ENCODE measurements at places on chromosomes 1 and 21.

- peak; percentile 65 for DNase-seq
Observed at GRCh38 chr1:65958561-65959350, 166.1 kb downstream of the PDE4B start.

- DNase-seq = no peak
Observed at GRCh38 chr1:95604771-95605170, 370.8 kb downstream of the RWDD3 start.

GRCh38 chr21:35423709-35424108 is 374.6 kb upstream of the RUNX1 start:
- no peak for DNase-seq

DNA sequence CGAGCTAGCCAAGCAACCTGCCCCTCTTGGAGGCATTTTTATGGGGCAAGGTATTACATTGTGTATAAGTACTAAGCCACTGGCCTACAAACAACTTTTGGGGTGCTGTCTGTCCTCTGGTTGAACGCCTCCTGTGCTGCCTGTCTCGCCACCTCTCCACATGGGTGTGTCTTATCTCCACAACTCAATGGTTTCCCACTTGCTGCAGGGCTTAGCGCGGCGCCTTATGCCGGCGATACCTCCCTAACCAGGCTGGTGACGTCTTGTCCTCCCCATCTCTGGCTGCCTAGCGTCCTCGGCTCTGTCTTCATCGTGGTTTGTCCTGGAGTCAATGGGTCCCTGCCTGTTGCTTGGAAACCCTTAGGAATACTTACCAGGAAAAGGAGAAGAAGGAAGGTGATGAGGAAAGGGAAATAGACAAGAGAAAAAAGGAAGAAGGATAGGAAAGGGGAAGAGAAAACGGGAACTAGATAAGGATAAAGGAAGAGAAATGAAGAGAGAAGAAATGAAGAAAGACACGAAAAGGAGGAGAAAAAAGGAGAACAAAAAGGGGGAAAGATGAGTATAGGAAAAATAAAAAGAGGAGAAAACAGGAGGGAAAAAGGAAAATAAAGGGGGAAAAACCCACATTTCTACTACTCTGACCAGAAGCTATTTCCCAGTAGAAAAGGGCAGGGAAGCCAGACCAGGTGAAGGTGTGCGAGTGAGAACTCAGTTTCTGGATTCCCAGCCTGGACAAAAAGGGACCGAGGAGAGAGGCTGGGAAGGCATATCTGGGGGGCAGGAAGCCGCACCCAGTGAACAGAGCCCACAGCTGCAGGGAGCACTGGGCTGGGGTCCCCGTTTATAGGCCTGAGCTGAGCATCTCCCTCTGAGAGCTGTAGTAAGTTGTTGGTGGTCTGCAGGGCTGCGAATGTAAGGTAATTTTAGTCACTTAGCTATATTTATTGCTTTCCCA is 86.2 kb downstream of the CLIC6 start:
- no peak for DNase-seq

DNA sequence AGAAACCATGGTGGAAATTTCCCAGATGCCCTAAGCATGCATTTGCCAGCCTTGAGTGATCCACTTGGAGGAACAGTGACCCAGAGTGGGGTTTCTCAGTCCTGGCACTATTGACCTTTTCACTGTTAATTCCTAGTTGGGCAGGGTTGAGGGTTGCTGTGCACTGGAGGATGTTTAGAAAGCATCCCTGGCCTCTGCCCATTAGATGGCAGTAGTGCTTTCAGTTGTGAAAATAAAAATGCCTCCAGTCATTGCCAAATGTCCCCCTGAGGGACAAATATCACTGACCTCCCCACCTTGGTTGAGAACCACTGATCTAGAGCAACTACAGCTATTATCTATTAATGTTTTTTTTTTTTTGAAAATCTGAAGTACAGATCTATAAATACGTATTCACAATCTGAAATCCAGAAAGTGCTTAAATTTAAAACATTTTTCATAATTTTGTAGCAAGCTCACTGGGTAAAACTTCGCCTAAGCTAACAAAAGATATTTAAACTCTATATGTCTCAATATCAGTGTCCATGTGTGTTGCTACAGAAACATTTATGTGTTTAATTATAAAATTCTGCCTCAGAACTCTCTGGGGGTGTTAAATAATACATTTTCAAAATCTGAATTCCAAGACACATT is 27.3 kb downstream of the F3 start:
- no peak for DNase-seq

DNA sequence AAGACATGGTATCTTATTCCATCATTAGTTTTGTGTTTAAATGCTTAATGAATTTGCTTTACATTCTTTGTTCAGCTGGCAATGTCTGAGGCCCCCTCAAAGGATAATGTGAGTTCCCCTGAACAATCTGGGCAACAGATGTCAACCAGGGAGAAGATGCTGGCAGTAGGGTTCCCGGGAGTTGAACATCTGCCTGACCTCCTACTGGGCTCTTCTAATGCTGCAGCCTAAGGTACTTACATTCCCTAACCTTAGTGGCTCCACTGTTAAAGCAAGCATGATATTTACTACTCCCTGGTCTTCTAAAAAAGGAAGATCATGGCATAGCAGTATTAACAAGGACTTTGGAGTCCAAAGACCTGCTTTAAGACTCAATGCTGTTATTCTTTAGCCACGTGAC is 574.9 kb upstream of the NR5A2 start:
- DNase-seq = no peak

DNA sequence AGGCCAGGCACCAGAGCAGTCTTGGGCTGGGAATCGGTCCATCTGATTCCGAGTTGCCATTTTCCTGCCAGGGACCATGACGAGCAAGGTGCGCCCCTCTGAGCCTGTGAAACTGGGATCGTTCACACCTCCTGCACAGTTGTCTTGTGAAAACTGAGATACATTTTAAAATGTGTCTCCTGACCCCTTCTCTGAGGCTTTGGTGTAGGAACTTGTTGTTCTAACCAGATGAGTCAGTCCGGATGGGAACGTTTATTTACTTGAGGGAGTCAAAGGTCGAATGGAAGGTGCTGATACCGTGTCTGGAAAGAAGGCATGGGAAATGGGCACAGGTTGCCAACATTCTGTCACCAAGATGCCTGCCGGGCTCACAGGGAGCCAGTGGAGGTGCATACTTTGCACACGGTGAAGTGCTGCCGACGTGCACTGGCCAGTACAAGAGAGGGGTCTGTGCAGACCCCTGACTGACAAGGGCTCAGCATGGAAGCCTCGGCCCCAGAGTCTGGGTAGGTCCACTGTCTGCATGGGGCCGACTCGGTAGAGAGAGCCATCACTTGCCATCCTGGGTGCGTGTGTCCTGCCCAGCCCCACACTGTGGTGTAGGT is 7.4 kb upstream of the KCNN3 start:
- no peak for DNase-seq

DNA sequence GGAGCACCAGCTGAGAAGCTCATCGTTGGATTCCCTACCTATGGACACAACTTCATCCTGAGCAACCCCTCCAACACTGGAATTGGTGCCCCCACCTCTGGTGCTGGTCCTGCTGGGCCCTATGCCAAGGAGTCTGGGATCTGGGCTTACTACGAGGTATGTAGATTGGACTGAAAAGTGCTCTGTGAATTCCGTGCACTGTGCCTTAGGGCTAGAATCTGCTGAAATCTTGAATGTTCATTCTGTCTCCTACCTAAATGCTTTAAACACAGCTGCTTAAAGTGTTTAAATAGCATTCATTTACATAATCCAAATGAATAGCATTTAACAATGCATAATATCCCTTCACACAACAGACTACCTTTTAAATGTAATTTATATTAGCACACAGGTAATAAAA is 27.9 kb downstream of the CHIA start:
- DNase-seq = no peak

Measured in SK-N-MC (cell line).